Activated naive CD4-positive, alpha-beta T cell treated with anti-CD3 and anti-CD28 coated beads, Interleukin-2, amount 10 ng/mL, durations not matched to agents 7 days and 5 days (primary cell): ENCODE measurements at places on chromosomes 1 and 21.

- DNase-seq: no peak
Observed at GRCh38 chr1:47396671-47397196, 19.4 kb upstream of the FOXE3 start.

GRCh38 chr1:94056996-94057395 is 64.0 kb downstream of the ABCA4 start:
- no peak for DNase-seq

DNA sequence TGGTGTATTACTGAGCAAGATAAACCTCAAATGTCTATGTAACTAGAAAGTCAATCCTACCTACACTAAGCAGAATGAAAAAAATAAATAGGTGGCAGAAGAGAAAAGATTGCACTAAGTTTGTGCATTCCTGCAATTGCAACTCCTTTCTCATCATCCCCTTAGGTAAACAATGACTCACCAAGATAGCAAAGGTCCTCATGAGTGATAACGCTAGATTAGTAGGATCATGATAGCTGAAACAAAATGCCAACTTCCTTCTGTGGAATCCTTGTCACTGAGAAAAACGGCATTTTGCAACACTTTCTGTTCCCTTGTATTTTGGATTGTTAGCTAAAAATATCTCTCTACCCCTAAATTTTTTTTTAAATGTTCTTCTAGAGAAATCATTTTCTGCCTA is 20.0 kb upstream of the FCER1A start:
- no peak for DNase-seq

DNA sequence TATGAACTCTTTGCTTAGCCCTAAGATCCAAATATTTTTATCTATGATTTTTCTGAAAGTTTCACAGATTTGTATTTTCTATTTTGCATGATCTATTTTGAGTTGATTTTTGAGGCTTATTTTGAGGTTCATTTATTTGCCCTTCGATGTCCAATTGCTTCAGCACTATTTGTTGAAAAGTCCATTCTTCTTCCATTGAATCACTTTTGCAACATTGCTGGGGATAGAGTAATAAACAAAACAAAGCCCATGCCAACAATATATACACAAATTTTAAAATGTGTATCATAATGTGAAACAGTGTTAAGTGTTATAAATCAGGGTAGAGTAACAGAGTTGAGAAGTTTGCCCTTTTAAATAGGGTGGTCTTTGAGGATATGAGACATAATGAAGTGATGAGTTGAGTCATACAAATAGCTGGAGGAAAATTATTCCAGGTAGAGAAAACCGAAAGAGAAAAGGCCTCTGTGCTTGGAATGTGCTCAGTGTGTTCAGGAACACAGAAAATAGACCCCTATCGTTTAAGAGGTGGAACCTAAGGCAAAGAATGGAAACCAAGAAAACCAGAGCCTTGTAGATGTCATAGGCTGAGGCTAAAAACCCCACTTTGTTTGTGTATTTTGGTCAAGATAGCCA is 172.7 kb upstream of the NR5A2 start:
- DNase-seq: no peak

DNA sequence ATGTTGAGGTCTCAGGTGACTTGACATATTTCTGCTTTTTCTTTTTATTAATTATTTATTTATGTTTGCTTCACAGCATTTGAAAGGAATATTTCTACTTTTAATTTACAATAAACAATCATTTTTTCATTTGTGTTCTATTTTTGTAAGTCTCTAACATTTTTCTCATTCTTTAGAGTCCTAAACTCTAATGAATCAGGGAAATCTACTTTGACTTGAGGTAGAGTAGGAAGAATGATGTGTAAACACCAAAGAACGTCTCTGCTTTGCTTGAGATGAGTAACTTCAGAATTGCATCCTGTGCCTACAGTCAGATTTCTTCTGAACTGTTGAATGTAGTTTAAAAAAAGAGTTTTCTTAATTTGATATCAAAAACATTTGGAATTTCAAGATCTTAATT is 65.2 kb downstream of the CNST start:
- no peak for DNase-seq

DNA sequence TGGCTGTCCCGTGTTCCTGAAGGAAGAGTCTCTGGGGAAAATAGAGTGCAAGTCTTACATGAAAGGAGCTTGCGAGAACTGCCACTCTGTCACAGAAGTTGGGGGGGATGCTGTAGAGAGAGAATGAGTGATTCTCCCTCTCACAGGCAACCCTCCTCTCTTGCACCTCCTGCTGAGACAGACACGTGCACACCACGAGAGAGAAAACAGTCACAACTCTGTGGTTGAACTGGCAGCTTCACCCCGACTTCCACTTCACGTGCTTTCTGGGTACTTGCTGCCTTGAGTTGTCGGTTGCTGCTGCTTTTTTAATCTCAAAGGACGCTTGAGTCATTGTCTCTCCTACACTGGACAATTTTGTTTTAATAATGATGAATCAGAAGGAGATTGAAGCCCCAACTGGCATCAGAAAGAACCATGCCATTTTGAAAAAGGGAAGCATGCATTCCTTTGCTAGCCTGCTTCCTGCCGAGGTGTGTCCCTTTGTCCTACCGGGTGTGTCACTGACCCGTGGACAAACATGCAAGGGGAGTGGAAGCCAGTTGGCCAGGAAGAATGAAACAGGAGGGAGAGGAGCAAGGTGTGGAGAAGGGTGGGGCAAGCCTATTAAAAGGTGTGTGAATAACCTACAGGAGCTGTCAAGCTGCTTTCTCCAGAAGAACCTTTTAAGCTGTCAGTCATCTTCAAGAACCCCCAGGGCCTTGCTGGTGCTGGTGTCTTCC is 164.2 kb downstream of the CACNA1E start:
- DNase-seq: no peak

- no peak for DNase-seq
Observed at GRCh38 chr1:233635765-233636502, 22.0 kb downstream of the KCNK1 start.

GRCh38 chr1:18230840-18231239 is 123.2 kb downstream of the IGSF21 start:
- DNase-seq: no peak

- DNase-seq: no peak
Observed at GRCh38 chr1:73100216-73100615, 817.9 kb upstream of the NEGR1 start.
